ENCODE measurements at places on chromosomes 11 and 22.

GRCh38 chr22:23012081-23012622 is 58.2 kb upstream of the GNAZ start:
- DNase-seq: no peak

- DNase-seq: no peak
These were observed 87.8 kb downstream of the WNT7B start for GRCh38 chr22:45889093-45889538.

DNA sequence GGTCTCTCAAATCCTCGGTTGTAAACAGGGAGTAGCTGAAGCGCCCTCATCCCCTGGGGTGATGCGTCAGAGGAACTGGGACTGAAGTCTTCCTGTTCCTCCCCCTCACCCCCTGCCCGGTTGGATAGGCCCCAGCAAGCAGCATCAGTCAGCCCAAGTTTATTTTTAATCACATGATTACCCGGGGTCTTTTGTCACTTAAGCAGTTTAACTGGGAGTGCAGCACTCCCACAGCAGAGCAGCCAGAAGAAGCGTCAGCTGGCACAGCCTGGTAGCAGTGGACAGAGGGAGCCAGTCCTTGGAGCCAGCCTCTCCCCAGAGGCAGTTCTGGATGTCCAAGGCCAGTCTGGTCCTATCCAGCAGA is 342.1 kb downstream of the CTTN start:
- no peak for DNase-seq

GRCh38 chr11:123454796-123455195 is 24.7 kb downstream of the GRAMD1B start:
- no peak for DNase-seq

GRCh38 chr11:86978247-86978646 is 23.1 kb upstream of the FZD4 start:
- DNase-seq: no peak

DNA sequence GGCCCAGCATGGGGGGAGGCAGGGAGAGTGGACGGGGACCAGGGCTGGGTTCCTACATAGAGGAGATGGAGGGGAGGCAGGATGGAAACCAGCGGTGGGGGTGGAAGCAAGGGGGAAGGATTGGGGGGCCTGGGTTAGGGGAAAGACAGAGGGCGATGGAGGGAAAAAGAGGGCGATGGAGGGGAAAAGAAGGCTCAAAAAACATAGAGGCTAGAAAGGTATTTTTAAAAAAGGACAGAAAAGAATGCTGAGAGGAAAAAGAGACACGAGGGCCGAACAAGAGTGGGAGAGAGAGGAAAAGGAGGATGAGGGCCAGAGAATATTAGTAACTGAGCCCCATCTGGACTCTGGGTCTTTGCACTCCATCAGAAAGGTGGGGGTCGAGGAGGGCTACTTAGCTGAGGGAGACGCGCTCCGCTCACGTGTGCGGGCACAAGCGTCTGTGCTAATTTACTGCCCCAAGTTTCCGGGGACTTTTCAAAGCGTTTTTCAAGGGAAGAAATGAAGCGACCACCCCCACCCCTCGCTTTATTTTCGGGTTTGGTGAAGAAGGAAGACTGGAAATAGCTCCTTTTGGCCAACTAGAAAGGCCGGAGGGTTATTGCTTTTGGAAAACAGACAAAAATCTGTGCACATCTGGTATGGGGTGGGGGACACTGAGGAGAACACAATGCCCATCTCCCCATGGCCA is 14.5 kb downstream of the PAX6 start:
- no peak for DNase-seq

DNA sequence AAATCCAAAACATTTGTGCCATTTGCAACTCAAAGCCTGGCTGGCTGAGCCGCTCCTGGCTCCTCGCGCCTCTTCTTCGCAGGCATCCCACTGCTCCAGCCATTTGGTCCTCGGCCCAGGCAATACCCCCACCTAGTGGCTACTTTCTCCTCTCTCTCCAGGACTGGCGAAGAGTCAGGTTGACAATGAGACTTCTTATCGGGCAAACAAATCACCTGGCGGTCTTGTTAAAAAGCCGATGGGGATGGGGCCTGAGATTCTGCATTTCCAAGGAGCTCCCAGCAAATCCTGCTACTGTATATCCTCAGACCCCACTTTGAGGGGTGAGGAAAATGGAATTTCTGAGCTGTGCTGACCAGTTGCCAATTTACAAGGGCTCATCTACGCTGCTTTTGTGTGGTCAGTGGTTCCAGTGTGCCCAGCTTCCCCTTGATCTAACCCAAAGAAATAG is 89.0 kb downstream of the ISX start:
- DNase-seq: peak; percentile 19

- no peak for DNase-seq
These were observed 27.7 kb downstream of the MPPED1 start for GRCh38 chr22:43439368-43440103.

GRCh38 chr11:73645972-73646631 is at the start of gene PLEKHB1:
Gene PLEKHB1 (plus strand): TSS chr11:73646581. CDS start chr11:73646609, 28 bp downstream.
- no peak for DNase-seq

GRCh38 chr22:24442352-24442744 is 14.9 kb downstream of the ADORA2A start:
- DNase-seq: no peak
